ENCODE measurements at places on chromosomes 11 and 22.
A peak's percentile ranks its signal among the peaks of the same experiment; 100 is the strongest.

GRCh38 chr22:40036591-40037225 is 42.0 kb downstream of the FAM83F start:
- peak; percentile 53 for DNase-seq

DNA sequence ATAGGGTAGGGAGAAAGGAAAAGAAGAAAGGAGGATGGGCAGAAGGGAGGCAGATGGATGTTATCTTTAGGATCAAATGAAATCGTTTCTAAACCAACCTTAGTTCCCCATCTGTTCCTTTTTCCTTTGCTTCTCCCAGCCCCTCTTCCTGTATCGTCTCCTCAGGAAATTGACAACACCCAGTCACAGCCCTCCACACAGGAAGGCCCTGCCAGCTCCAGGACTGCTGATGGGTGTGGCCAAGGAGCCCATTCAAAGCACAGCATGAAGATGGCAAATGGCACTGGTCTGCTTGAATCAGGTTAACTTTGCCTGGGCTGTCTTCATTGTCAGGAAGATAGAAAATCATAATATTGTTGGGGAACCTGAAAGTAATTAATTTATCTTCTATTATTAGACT is 164.8 kb downstream of the C11orf87 start:
- DNase-seq = no peak

GRCh38 chr11:130668751-130669150 is 220.3 kb downstream of the ADAMTS15 start:
- no peak for DNase-seq

GRCh38 chr22:19765477-19766239 is 5.1 kb downstream of the TBX1 start:
- no peak for DNase-seq

- no peak for DNase-seq
Measured at GRCh38 chr22:29840498-29840897, 2.4 kb upstream of the ASCC2 start.

DNA sequence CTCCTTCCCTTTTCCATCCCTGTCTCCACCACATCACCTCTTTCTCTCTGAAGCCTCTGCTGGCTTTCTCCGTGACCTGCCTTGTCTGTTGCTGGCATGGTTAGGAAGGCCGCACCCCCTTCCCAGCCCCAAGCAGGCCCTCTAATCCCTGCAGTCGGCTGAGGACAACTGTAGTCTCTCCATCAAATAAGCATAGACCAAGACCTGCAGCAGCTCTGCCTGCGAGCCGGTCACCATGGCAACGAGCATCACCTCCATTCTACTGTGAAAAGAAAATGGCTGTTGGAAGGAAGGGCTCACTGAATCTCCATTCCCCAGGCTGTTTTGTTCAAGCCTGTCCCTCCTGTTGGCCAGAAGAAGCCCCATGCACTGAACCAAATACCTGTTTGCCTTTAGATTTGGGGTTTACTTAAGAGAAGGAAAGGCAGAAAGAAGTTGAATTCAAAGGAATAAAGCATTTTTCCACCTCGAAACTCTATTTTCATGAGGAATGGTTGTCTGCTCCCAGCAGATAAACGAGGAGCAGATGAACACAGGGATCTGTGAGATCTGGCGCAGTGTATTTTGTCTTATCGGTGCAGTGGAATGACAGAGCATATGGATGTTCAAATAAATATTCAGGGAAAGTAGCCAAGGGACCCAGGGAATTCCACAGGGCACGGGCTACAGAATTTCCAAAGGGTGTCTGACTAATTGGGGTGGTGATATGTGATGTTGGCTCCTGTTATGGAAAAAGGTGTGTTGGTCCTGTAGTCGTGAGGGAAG is 113.1 kb upstream of the TTC12 start:
- peak; percentile 89 for DNase-seq

DNA sequence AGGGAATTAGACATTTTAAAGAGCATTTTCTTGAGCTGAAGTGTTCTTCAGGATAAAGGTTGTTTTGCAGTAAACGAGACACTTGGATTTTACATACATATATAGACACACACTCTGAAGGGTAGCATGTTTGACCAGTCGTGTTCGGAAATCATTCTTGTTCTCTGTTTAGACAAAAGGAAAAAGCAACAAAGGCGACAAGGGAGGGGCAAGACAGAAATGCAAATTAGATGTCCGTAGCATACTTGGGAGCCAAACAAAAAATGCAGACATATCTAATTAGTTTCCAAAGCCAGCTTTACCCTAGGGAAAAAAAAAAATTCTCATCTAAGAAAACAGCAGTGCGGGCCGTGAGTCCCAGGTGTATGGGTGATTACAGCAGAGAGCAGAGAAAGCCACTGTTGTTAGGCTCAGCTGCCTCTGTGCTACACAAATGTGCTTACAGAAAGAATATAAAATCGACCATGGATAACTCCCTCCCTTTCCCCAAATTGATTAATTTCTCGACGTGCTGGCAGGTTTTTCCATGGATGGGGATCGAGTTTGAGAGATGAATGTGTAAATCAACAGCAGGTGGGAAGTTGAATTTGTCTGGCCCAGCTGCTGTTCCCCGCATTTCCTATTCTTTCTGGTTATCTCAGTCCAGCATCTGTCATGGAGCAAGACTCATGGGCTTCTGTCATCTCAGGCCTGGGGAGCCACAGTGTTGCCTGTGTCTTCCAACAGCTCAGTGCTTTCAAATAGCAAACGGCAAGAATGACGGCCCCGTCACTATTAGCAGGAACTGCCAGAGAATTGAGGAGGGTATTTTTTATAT is 176.5 kb upstream of the TTC12 start:
- DNase-seq = no peak

GRCh38 chr11:95074792-95075563 is 8.3 kb downstream of the SRSF8 start:
- peak; percentile 51 for DNase-seq

DNA sequence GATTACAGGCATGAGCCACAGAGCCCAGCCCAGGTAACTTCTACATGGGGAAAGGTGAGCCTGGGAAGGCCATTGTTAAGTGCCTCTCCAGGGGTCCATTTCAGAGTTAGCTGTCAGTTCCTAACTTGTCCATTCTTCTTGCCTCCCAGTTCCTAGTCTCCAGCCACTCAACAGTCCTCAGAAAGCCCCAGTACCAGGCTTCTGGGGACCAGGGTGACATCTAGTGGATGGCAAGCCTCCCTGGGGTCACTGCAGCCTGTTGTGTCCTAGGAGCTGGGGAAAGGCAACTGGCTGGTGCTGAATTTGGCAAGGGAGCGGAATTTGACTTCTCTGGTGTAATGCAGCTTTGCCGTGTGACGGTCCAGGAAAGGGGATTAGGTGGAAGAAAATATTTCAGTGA is 2.1 kb downstream of the LGALS12 start:
- peak; percentile 71 for DNase-seq

- DNase-seq = no peak
Measured at GRCh38 chr22:33908171-33909074, 11.9 kb downstream of the LARGE1 start.

GRCh38 chr11:32420937-32421901 is 14.1 kb downstream of the WT1 start:
- no peak for DNase-seq

GRCh38 chr11:76288166-76288980 is 82.1 kb upstream of the WNT11 start:
- no peak for DNase-seq

DNA sequence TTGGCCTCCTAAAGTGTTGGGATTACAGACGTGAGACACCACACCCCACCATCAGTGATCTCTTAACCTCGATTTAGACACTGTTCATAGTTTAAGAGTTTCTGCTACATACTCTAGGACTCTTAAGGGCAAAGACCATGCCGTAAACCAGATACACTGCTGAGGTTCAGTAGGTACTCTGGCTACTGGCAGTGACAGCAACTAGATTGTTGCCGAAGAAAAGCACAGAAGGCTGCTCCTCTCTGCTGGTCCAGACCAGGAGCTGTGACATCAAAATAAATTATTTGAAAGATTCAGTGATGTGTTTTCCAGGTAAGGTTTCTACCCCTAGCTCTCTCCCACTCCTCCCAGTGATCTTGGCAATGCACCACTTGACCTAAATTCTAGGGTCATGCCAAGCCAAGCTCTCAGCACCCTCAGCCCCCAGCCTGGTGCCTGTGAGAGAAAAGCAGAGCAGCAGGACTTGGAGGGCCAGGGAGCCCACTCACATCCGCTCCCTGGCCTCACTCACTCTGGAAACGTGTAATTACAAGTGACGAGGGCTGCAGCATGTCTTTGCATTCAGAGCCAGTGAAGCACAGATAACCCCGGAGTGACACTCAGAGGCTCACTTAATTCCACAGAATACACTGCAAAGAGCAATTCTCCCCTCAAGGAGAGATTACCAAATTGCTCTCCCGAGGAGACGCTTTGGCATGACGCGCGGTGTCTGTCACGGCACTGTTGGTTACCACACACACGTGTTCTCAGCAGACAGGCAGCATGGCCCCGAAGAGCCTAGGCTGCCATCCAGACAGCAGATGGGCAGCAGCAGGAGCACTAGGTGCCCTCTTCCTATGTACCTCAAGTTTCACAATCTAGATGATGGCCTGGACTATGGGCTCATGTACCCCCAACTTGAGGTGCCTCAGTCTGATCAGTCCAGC is 96.9 kb upstream of the PITPNB start:
- DNase-seq = peak; percentile 43

- peak; percentile 86 for DNase-seq
Measured at GRCh38 chr22:32411829-32412592, at the start of gene RTCB. Gene RTCB (minus strand): TSS chr22:32412247. CDS start chr22:32412156, 91 bp downstream.

DNA sequence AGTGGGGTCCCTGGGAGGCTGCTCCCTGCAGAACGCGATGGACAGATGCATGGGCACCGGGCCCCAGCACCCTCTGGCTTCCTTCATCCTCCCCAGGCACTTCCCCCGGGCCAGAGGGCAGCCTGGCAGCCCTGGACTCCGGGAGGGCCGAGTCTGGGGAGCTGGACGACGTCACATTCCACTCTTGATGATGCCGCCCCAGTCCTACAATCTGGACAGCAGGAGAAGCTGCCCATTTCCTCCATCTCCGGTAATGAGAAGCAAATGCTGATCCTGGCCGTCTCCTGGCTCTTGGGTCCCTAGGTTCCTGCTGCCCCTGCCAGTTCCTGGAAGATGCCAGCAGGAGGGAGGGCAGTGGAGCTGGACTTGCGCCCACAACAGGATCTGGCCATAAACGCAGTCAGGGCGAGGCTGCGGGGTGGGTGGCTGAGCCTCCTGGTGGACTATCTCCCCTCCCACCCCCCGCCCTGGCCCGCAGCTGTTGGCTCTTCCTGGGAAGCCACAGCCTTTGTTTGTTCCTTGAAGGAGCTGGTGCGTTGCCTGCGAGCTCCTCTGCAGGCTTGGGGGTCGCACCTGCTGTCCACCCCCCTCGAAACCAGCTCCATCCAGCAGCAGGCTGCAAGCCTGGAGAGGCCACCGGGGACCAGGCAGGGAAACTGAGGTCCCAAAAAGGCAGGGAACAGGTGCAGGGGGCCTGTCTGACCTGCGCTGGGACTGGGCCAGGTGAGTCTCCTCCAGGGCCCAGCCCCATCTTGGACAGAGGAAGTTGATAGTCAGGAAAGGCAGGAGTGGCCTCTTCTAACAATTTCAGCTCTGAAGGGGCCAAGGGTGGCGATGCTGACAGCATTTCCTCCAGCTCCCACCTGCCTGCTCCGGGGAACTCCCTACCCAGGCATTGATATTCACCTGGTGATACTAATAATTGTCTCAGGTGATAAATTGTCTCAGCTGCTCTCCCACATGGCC is 17.9 kb upstream of the MUC6 start:
- DNase-seq = peak; percentile 5

GRCh38 chr11:35878741-35879140 is 65.1 kb upstream of the LDLRAD3 start:
- DNase-seq = no peak

DNA sequence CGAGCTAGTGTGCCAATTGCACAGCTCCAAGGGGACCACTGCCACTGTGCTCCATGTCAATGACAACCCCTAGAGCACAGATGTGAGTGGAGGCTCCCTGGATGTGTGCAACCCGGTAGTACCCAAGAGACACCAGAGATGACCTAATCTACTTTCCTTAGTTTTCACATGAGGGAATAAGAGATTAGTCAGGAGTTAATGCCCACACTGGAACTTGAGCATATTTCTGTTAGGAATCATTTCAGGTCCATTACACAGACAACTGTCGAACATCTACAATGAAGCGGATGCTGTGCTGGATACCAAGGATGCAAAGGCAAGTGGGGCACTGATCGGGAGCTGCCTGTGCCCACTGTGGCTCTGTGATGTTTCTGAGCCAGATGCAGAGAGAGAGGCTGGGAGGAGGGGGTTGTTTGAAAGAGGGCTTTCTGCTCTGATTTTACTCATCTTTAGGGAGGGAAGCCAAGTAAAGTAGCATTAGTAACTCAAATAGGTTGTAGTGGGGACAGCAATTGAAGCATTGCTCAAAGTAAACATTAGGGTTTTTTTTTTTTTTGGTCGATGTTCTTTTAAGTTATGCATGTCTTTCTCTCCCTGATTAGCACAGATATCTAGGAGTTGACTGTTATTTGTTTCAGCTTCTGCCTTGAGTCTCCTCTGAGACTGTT is 82.5 kb upstream of the SORL1-AS1 start:
- no peak for DNase-seq

DNA sequence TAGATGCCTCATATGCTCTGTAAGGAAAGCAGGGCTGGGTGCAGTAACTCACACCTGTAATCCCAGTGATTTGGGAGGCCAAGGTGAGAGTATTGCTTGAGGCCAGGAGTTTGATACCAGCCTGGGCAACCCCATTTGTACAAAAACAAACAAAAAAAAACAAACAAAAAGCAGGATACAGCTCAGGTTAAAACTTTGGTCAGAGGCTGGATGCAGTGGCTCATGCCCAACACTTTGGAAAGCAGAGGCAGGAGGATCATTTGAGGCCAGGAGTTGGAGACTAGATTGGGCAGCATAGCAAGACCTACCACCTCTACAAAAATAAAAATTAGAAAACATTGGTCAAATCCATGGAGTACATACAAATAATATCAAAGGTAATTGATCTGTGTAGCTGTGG is 7.9 kb downstream of the CUL5 start:
- no peak for DNase-seq

GRCh38 chr11:85385111-85385510 is 242.0 kb downstream of the DLG2 start:
- no peak for DNase-seq

DNA sequence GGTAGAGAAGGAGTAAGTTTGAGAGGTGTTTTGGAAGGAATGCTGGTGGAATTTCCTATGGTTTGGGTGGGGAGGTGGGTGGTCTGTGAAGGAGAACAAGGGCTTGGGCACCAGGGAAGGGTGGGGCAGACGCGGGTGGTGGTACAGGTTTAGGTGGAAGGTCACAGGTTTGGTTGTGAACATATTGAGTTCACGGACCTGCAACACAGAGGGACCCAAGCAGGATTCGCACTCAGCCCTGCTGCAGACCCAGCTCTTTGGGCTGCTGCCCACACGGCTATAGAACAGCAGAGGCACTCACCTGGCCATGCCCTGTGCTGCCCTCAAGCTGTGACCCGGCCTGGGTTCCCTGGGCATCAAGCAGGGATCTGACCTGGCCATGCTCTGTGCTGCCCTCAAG is 33.5 kb upstream of the EMID1 start:
- DNase-seq = no peak

- DNase-seq = no peak
Measured at GRCh38 chr11:21896746-21897602, 295.9 kb upstream of the ANO5 start.
